ENCODE measurements at places on chromosomes 1 and 21.

- no peak for DNase-seq
Observed at GRCh38 chr1:119108988-119109387, 31.5 kb downstream of the WARS2 start.

- peak; percentile 41 for DNase-seq
Observed at GRCh38 chr1:156489166-156489934, 11.2 kb downstream of the MEF2D start.

GRCh38 chr1:83931658-83932253 is 67.2 kb downstream of the TTLL7 start:
- peak; percentile 61 for DNase-seq

DNA sequence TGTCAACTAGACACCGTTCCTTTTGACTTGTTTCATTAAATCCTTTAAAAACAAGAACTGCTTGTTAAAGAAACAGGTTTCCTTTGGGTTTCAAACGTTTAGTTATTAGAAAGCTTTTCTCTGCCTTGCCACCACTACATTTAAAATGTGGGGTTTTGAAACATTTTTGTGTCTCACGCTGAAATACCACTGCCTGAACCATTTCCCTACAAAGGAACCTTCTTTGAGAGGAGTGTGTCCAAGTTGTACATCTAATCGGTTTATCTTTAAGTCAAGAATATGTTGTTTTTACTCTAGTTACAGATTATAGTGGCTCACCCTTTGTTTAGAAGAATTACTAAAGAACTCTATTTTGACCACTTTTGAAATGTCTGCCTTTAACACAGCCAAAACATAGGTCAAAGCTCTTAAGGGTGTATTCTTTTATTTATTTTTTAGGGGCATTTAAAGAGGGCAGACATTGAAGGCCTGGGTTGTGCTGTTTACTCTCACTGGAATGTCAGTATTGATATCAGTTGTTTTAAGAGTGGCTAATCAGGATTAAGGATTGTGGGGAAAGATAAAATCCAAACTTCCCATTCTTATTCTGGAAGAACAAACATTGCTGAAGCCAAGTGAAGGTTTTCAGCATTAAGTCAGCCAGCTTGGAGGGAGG is 143.4 kb downstream of the GALNT2 start:
- DNase-seq, result no peak

DNA sequence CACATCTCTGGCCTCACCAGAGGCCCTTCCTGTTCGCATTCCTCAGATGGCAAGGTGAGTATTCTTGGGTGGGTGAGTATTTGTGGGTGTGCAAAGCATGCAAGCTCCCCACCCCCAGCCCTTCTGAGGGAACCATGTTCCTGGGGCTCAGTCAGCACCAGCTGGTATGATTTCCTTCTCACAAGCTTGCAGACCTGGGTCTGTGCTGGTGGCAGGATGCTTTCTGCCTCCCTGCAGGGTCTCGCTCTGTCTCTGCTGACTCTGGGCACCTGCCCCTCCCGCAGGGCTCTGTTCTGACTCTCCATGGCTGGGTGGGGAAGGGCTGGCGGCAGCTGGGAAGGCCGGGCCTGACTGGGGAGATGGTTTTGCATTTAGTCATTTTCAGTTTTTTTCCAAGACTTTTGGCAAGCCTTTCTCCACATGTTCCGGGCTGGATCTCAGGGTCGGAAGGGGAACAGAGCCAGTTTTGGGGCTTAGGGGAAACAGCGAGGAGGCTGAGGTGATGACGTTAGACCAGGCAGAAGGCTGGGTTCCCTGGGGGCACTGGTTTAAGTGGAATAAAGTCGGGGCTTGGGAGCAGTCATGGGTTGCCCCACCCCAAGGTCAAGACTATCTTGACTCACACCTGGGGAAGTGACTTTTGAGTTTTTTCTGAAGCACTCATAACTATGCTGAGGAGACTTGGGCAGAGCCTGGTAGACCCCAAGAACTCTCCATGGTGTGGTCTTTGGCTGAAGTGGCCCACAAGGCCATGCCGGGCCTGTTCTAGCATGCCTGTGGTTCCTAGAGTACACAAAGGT is 6.2 kb downstream of the RASSF5 start:
- DNase-seq, result no peak

- DNase-seq, result no peak
Observed at GRCh38 chr1:206568779-206569352, 43.4 kb downstream of the EIF2D start.

DNA sequence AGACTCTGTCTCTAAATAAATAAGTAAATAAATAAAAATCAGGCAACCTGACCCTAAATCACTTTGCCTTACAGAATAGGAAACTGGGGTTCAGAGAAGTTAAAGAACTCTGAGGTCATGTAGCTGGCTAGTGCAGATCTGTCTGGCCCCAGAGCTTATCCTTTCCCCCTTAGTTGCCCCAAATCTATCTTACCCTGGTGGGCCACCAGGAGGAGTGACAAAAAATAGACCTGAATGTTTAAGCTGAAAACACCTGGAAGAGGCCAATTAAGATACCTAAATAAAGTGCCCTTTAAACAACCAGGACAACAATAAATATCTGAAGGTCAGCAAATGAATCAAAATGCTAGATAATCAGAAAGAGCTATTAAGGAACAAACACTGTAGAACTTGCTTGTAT is 59.7 kb downstream of the TEX35 start:
- no peak for DNase-seq

DNA sequence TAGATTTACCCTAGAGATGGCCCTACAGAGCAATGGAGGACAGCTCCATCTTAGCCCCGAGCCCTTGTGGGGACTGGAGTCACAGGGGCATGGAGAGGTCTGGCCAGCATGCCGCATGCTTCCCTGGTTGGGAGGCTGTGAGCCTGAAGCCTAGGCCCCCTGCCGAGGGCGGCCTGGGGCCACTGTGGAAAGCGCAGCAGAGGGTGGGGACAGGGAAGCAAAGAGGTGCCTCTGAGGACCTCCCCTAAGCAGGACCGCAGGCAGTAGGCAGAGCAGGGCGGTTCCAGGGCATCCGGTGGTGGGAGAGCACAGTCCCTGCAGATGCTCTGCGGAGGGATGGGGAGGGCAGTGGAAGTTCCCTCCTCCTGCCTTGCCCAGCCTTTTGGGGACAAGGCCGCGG is 26.5 kb upstream of the PEF1 start:
- DNase-seq, result no peak

- no peak for DNase-seq
Observed at GRCh38 chr1:106502659-106503058, 553.8 kb upstream of the PRMT6 start.

DNA sequence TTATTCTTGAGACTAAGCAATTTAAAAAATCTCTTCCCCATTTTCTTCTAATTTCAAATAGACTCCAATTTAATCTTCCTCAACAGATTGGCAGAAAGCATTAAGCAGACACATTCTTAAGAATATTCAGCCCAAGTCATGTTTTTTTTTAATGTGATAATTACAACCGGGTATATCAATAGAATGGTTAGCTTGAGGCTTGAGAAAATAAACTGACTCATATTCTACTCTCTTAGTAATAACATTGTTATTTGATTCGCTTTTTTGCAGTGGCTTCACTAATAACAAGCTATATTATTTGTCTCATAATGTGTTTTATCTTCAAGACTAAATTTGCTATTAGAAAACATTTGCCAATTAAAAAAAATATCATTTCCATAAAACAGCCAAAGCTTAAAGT is 488.6 kb upstream of the RGS18 start:
- no peak for DNase-seq

- DNase-seq, result no peak
Observed at GRCh38 chr1:241985787-241986186, 13.1 kb downstream of the MAP1LC3C start.

GRCh38 chr21:25640202-25640942 is 1.3 kb downstream of the JAM2 start:
- DNase-seq, result no peak

DNA sequence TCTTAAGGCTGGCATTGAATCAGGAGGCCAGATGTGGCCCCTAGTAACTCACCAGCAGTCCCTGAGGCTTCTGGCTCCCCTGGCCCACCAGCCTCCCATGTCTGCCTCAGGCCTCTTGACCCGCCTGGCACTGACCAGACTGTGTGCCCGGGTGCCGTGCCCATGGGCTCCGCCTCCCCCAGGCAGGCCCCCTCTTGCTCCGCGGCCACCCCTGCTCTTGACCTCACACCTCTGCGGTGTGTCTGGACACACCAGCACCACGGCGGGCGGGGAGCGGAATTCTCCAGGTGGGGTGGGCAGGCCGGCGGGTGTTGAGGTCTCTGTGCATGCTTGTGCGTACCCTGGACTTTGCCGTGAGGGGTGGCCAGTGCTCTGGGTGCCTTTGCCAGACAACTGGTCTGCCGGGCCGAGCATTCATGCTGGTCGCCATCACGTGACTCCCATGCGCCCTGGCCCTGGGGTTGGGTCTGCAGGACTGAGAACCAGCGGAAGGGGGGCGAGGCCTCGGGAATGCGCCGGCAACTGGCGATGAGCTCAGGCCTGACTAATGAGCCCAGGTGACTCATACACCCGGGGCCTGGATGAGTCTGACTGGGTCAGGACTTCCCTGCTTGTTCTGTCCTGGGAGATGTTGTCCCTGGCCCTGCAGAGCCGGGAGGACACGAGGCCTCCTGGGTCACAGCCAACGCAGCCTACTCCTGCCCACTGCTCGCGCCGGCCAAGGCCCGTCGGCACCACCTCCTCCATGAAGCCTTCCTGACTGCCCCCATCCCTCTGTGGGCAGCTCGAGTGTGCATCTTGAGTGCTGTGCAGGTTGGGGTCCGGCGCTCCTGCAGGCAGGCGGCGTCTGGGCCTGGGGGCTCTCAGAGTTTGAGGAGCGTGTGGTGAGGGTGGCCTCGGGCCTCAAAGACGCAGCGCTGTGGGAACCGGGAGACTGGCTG is 22.6 kb downstream of the COL18A1 start:
- DNase-seq, result no peak

DNA sequence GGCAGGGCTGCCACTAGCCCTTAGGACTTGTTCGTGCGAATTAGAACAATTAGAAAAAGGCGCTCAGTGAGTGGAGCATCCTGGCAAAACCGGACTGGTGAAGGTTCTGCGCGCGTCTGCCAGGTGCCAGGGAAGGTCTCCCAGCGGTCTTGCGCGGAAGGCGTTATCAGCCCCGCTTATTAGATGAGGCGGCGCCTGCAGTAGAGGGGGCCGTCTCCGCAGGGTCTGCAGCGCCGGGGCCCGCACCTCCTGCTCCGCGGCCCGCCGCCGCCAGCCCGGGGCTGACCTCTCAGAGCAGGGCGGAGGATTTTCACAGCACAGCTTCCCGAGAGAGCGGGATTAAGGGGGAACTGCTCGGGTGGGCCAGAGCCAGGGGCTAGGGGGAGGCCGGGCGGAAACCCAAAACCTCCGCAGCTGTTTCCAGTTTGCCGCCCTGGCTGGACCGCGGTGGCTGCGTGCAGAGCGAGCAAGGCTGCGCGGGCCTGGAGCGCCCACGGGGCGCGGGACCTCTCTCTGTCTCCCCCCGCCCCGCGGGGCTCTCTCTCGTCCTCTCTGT is 155.2 kb downstream of the FOXD2 start:
- no peak for DNase-seq
